ENCODE measurements at places on chromosomes 5 and 9.

DNA sequence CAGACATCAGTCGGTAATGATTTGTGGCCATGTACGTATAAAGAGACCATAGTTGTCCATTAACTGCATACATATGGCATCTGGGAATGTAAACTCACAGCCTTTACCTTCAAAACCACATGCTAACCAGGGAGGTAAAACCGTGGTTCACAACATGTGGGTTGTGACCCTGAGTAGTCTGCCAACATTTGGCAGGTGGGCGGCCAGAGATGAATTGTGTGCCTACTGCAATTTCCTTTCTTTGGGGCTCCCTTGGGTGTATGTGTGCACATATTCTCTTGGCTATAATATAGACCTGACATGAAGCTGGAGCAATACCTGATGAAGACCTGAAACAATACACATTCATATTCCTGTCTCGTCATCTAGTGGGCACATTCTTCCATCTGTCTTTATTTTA, 396.0 kb downstream of the MLLT3 start:
- DNase-seq: no peak

DNA sequence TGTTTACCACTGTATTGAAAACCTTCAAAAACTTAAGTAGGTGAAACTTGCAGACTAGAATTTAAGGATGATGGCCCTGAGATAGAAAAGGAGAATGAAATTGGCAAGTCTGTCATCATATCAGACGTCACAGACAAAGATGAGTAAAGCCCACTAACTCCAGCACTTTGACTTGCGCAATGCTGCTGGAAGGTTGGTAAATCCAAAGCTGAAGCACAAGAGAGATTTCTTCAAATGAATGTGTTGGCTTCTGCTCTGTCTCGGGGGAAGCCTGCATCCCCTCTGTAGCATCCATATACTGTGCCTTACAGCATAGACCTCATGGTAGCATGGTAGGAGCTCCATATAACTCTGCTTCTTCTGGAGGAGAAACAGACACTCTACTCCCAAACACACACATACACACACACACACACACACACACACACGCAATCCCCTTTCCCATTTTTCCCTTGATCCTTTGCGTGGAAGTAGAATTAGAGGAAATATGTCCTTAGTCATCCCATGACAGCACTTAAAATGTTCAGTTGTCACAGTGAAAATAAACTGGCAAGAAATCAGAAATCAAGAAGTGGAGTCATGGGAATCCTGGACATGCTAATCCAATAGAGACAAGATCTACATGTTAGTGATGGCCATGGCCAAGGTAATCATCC, 241.5 kb downstream of the NR3C1 start:
- no peak for DNase-seq

GRCh38 chr9:113992276-113992951, 85.7 kb downstream of the AMBP start:
- DNase-seq: no peak

DNA sequence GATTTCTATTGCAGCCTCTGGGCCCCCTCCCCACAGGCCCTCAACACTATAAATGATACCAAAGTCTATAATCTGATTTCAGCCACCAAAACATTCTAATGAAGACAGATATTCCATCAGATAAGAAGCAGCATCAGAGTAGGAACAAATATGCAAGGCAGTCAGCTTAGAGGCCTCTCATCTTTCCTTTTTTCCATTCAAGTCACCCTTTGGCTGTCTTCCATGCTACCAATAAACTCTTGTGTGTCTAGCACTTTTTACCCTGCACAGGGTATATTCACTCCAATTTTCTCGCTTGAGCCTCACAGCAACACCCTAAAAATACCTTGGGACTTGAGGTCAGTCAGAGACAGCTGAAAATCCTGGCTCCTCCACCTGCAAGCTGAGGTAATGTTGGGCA, 193.7 kb downstream of the BRINP1 start:
- DNase-seq: no peak

- no peak for DNase-seq
These were observed 91.5 kb upstream of the DNAH5 start for GRCh38 chr5:14035859-14036503.

DNA sequence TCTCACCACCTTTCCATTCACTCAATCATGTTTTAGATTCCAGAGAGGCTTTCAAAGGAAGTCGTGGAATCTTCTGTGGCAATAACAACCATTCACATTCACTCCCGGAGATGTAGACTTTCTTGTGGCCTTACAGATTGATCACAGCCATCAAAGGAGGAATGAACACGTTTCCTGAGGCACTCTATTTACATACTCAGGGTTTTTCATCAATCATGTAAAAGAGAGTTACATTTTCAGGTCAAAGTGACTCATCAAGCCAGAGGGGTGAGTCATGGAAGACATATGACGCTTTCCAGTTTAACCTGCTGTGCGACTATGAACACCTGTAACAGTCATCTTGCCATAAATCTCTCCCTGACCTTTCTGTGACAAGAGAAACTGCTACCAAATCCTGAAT, 39.3 kb upstream of the RAD23B start:
- no peak for DNase-seq

- no peak for DNase-seq
These were observed 315 bp downstream of the UBQLN1 start for GRCh38 chr9:83707518-83707767.

DNA sequence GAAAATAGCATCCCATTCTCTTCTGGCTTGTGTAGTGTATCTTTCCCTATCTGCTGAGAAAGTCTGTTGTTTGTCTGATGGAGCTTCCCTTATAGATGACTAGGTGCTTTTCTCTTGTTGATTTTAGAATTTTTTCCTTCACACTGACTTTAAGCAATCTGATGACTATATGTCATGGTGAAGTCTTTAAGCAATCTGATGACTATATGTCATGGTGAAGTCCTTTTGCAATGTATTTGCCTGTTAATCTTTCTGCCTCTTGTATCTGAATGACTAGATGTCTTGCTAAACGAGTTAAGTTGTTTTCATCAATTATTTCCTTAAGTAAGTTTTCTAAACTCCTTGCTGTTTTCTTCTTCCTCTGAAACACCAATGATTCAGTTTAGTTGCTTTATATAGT, 80.5 kb downstream of the RNF130 start:
- no peak for DNase-seq

- no peak for DNase-seq
These were observed 78.2 kb downstream of the LURAP1L start for GRCh38 chr9:12853051-12853450.

- DNase-seq: peak; percentile 59
These were observed 107.7 kb downstream of the TENT4A start for GRCh38 chr5:6820851-6821479.

- no peak for DNase-seq
These were observed 2.5 kb upstream of the RHOBTB3 start for GRCh38 chr5:95728494-95729114.

- no peak for DNase-seq
These were observed 17.5 kb upstream of the PPARGC1B start for GRCh38 chr5:149712439-149713147.

DNA sequence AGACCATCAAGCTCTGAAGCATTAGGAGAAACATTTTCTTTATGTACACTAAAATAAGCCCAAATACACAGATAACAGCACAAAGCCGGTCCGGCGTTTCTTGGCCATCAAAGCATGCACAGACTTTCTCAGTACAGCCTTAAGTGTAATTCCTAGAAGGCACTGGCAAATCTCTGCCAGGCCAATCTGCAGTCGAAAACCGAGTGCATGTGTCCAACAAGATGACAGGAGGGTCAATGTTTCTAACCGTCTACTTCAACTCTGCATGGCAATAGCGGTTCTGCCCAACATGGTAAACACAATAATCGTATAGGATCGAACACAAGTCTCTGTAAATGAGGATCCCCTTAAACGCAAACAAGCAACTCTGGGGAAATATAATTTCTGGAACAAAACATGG, 1.1 kb downstream of the ARL15 start:
- no peak for DNase-seq

GRCh38 chr9:124137944-124138335, 119.8 kb upstream of the NEK6 start:
- DNase-seq: no peak
